Myometrial cell (primary cell): ENCODE measurements at places on chromosomes 3 and 15. TPM values are rescaled to one million over a fixed set of nuclear protein-coding genes. Genes with fewer than 3 reads are reported as not detected.

The CDC25A gene
- total RNA-seq = 1.2 and 3.2 TPM in 2 replicates

The GABRR3 gene
- total RNA-seq = not detected in 2 replicates

The ASB14 gene
- not detected in 2 replicates for total RNA-seq

The EFCAB12 gene
- 0.35 TPM in 1 of 2 replicates, not detected in the other for total RNA-seq

The NRG4 gene
- total RNA-seq = not detected in 2 replicates

The TRA2B gene
- 160 and 215 TPM in 2 replicates for total RNA-seq

The GOLGA8S gene
- total RNA-seq = not detected in 2 replicates

The PLA2G4E gene
- total RNA-seq = not detected in 2 replicates

The VGLL3 gene
- total RNA-seq = 43.0 and 53.7 TPM in 2 replicates

The CADM2 gene
- not detected in 2 replicates for total RNA-seq

The UROC1 gene
- total RNA-seq = not detected in 2 replicates

The CAMK2N2 gene
- not detected in 2 replicates for total RNA-seq
